ENCODE measurements at places on chromosomes 1 and 21.

DNA sequence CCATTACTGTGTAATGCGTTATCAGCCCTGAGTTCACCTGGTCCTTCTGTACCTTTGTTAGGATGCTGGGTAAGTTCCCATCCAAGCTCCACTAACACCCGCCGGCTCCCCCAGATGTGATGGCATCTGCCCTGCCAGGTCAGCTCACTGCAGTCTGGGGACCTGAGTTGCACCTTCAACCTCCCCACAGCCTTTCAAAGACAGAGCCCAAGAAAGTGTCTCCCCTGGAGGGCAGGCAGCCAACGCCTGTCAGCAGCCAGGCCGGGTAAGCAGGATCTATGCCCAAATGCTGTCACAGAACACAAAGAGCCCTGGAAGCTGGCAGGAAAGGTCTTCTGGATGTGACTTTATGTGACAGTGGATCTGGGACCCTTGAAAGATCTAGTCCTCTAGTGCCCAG, 13.7 kb downstream of the MRAP start:
- no peak for DNase-seq

GRCh38 chr21:35231090-35231489, 182.0 kb upstream of the RUNX1 start:
- no peak for DNase-seq

DNA sequence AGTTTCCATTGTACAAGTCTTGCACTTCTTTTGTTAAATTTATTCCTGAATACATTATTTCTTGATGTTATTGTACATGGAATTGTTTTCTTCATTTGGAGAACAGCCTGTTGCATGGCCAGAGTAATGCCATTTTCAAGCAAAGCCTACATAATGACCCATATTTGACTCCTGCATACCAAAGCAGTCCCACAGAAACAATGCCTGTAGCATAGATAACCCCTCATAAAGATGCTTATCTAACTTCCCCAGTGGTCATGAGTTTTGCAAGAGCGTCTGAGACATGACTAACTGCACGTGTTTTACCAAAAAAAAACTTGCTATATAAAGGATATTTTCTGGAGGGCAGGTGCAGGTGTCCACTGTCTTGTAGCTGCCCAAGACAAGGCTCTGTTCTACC, 30.3 kb upstream of the RLF start:
- DNase-seq, result peak; percentile 88

GRCh38 chr1:68347415-68347814, 102.3 kb downstream of the RPE65 start:
- DNase-seq, result peak; percentile 12

- DNase-seq, result no peak
Measured at GRCh38 chr21:29920938-29921337, 18.9 kb downstream of the GRIK1 start.

DNA sequence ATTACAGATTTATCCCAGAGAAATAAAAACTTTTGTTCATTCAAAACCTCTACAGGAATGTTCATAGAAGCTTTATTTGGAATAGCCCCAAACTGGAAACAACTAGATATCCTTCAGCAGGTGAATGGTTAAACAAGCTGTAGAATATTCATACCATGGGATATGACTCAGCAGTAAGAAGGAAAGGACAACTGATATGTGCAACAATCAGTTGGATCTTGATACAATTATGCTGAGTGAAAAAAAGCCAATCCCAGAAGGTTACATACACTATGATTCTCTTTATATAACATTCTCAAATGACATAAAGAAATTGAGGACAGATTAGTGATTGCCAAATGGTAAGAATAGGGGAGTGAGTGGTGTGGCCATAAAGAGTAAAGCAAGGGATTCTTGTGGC, 376.7 kb downstream of the S1PR1 start:
- no peak for DNase-seq

- DNase-seq, result no peak
Measured at GRCh38 chr1:229238674-229239415, 32.1 kb upstream of the RAB4A start.

GRCh38 chr1:194298007-194298598, 1111.7 kb upstream of the B3GALT2 start:
- DNase-seq, result no peak

DNA sequence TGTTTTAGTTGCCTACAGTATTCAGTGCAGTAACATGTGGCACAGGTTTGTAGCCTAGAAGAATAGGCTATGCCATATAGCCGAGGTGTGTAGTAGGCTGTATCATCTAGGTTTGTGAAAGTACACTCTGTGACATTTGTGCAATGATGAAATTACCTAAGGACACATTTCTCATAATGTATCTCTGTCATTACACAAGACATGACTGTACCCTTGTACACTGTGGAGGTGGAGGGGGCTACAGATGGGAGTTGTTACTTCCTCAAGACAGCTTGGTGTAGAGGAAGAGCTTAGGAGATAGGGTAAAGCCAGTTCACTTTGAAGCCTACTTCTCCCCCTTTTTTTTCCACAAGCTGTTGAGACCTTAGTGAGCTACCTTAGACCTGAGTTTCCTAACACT, 59.7 kb upstream of the RAVER2 start:
- no peak for DNase-seq

Measured in KBM-7 (cell line).